Stomach (tissue), 19 donors: ENCODE measurements at places on chromosomes 11 and 22.

DNA sequence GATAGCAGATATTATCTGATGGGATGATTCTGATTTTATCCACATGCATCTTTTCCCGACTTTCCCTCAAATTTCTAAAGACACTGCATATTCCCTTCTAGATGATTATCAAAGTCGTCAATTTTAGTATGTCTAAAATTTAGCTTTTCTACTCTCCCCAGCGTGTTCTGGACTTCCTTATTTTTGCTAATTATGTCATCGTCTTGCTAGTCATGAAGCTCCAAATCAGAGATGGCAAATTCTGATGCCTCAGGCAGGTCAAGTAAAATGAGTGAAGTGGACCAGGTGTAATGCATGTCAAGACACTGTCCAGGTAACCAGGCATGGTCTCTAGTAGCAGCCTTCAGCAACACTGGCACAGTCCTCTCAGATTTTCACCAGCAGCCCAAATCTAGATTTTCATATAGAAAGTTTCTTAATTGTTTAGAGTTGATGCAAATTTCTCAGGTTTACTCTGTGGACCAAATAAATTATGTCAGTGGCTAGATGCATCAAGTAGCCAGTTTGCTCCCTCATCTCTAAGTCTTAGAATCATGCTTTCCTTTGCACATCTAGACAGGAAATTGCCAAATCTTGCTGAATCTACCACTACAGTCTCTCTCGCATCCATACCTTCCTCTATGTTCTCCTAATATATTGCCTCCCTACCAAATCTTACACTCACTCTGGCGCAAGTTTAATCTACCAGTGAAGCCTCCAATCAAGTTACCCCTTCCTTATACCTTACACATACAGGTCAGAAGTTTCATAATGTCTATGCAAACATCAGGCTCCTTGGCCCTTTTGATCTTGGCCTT is 10.6 kb downstream of the HSD17B12 start:
- no peak for DNase-seq

- peak; percentile 21 for DNase-seq
Measured at GRCh38 chr11:3959015-3959902, 103.8 kb downstream of the STIM1 start.

GRCh38 chr11:75576499-75576918 is 14.5 kb downstream of the SERPINH1 start:
- peak; percentile 48 for DNase-seq

GRCh38 chr11:74142624-74143023 is 28.2 kb downstream of the C2CD3 start:
- DNase-seq: no peak

DNA sequence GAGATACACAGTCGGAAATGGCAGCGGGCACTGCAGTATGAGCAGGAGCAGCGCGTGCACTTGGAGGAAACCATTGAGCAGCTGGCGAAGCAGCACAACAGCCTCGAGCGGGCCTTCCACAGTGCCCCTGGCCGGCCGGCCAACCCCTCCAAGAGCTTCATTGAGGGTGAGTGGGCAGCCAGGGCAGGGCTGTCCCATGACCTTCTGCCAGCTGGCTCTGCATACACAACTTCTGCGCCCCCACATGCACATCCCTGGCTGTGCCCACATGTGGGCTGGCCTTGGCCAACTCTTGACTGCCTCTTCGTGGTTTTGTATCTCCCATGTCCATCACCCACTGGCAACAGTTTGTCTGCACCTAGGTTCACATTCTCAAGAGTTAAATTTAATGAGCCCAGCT is 81.1 kb downstream of the MORC2 start:
- no peak for DNase-seq
